ENCODE measurements at places on chromosomes 5 and 9. TPM values are rescaled to one million over a fixed set of nuclear protein-coding genes. Genes with fewer than 3 reads are reported as not detected.

SLCO6A1 gene
- total RNA-seq: not detected

ACER2 gene
- total RNA-seq: 2.9 TPM

MYOZ3 gene
- total RNA-seq: not detected

SH3PXD2B gene
- 0.10 TPM for total RNA-seq

NAIP gene
- 33.5 TPM for total RNA-seq

PDE8B gene
- total RNA-seq: not detected

OTULINL gene
- 47.1 TPM for total RNA-seq

SH3TC2 gene
- 0.69 TPM for total RNA-seq

DNAI1 gene
- total RNA-seq: not detected

CCNO gene
- not detected for total RNA-seq

AP3B1 gene
- total RNA-seq: 44.5 TPM

SYK gene
- 0.81 TPM for total RNA-seq

- no peak overlapping the region for H3K27ac ChIP-seq
- no peaks in the 10 kb centered on the region for H3K4me1 ChIP-seq
- peaks cover 9% of the 10 kb centered on the region for H3K27me3 ChIP-seq
- H3K4me3 ChIP-seq: no peak overlapping the region
- no peaks in the 10 kb centered on the region for H3K36me3 ChIP-seq
- peak; percentile 26 for DNase-seq
These were observed 8.4 kb upstream of the RUSC2 start for GRCh38 chr9:35481347-35481975.

GRCh38 chr5:134125039-134126015, 10.8 kb downstream of the TCF7 start:
- no peaks in the 10 kb centered on the region for H3K27me3 ChIP-seq
- H3K27ac ChIP-seq: peak overlapping the region; percentile 72
- no peak for DNase-seq
- peak overlapping the region; percentile 62 for H3K4me3 ChIP-seq
- H3K4me1 ChIP-seq: peaks cover 100% of the 10 kb centered on the region

GRCh38 chr9:90088856-90089255, 484.0 kb downstream of the GADD45G start:
- H3K27me3 ChIP-seq: no peaks in the 10 kb centered on the region
- no peaks in the 10 kb centered on the region for H3K36me3 ChIP-seq
- H3K27ac ChIP-seq: no peak overlapping the region

DNA sequence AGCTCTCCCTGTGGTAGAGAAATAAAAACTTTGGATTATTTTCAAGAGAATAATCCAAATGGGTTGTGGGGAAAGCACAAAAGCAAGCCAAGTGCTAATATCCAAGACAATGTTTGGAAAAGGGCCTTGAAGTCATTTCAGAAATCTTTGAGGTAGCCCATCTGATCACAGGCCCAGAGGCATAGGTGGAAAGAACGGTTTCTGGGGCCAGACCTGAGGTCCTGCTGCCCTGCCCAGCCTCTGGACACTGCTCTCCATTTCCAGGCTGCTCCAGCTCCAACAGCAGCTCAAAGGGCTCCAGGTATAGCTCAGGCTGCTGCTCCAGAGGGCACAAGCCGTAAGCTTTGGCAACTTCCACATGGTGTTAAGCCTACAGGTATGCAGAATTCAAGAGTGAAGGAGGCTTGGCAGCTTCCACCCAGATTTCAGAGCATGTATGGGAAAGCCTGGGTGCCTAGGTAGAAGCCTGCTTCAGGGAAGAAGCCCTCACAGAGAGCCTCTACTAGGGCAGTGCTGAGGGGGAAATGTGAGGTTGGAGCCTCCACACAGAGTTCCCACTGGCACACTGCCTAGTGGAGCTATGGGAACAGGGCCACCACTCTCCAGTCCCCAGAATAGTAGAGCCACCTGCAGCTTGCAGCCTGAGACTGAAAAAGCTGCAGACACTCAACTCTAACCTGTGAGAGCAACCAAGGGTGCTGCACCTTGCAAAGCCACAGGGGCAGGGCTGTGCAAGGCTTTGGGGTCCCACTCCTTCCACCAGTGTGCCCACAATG, 133.1 kb downstream of the PIK3R1 start:
- H3K27me3 ChIP-seq: no peaks in the 10 kb centered on the region
- H3K4me3 ChIP-seq: no peak overlapping the region
- DNase-seq: no peak
- peaks cover 9% of the 10 kb centered on the region for H3K4me1 ChIP-seq
- no peaks in the 10 kb centered on the region for H3K36me3 ChIP-seq

- no peak for DNase-seq
- no peaks in the 10 kb centered on the region for H3K36me3 ChIP-seq
- H3K4me3 ChIP-seq: no peak overlapping the region
These were observed 19.9 kb upstream of the ADRB2 start for GRCh38 chr5:148806520-148806931.

DNA sequence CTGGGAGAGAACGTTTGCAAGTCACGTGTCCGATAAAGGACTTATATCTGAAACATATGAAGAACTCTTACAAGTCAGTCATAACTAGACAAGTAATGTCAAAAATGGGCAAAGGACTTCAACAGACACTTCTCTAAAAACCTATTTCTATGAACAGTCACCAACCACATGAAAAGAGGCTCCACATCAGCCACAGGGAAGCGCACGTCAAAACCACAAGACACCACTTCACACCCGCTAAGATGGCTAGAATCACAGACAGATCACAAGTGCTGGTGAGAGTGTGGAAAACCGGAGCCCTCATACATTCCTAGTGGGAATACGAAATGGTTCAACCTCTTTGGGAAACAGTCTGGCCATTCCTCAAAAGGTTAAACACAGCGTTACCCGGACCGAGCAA, 11.5 kb upstream of the CARD9 start:
- H3K36me3 ChIP-seq: peaks cover 26% of the 10 kb centered on the region
- no peaks in the 10 kb centered on the region for H3K27me3 ChIP-seq
- no peak for DNase-seq

- no peak for DNase-seq
- no peak overlapping the region for H3K4me3 ChIP-seq
- H3K27me3 ChIP-seq: no peaks in the 10 kb centered on the region
- no peaks in the 10 kb centered on the region for H3K4me1 ChIP-seq
These were observed 134.3 kb downstream of the CDH18 start for GRCh38 chr5:19853616-19854240.

DNA sequence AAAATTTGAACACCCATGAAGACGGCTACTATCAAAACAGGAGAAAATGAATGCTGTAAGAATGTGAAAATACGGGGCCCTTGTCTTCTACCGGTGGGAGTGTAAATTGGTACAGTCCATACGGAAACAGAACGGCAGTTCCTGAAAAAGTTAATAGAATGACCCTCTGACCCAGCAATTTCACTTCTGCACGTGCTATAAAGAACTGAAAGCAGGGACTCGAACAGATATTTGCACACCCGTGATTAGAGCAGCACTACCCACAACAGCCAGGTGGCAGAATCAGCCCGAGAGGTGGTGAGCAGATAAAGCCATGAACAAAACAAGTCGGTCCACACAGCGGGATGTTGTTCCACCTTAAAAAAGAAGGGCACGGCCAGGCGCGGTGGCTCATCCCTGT, 22.6 kb upstream of the SLC12A7 start:
- no peak overlapping the region for H3K4me3 ChIP-seq
- H3K27me3 ChIP-seq: no peaks in the 10 kb centered on the region
- no peaks in the 10 kb centered on the region for H3K4me1 ChIP-seq
- no peak for DNase-seq

GRCh38 chr5:114500756-114501155, 138.9 kb downstream of the KCNN2 start:
- no peaks in the 10 kb centered on the region for H3K36me3 ChIP-seq
- DNase-seq: no peak
- H3K4me1 ChIP-seq: no peaks in the 10 kb centered on the region
- H3K27me3 ChIP-seq: no peaks in the 10 kb centered on the region

GRCh38 chr5:135436951-135437418, 10.2 kb downstream of the DCANP1 start:
- DNase-seq: no peak
- no peaks in the 10 kb centered on the region for H3K4me1 ChIP-seq
- no peak overlapping the region for H3K4me3 ChIP-seq
- no peaks in the 10 kb centered on the region for H3K36me3 ChIP-seq
- H3K27ac ChIP-seq: no peak overlapping the region

DNA sequence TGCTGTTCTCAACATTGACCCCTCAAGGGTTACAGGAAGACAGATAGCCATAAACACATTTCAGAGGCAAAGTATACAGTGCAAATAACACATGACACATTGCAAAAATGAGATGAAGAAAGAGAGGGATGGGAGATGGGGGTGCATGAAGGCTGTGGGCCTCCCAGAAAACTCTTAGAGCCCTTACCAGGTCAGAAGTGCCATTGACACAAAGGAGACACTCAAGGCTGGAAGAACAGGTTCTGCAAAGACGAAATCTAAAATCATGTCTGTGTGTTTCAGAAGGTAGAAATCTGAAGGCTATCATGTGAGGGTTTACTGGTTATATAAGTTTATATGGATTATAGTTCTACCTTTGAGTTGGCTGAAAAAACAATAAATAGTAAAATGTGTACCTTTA, 318.8 kb downstream of the BNC2 start:
- no peak for DNase-seq
- no peaks in the 10 kb centered on the region for H3K4me1 ChIP-seq
- H3K27me3 ChIP-seq: no peaks in the 10 kb centered on the region

GRCh38 chr9:74498621-74499095, 1.5 kb downstream of the RORB start:
- H3K27ac ChIP-seq: no peak overlapping the region
- H3K4me1 ChIP-seq: peaks cover 6% of the 10 kb centered on the region
- H3K36me3 ChIP-seq: no peaks in the 10 kb centered on the region
- H3K4me3 ChIP-seq: no peak overlapping the region
- H3K27me3 ChIP-seq: peaks cover 20% of the 10 kb centered on the region

- H3K4me3 ChIP-seq: no peak overlapping the region
- no peaks in the 10 kb centered on the region for H3K27me3 ChIP-seq
- no peaks in the 10 kb centered on the region for H3K36me3 ChIP-seq
- H3K4me1 ChIP-seq: no peaks in the 10 kb centered on the region
- no peak for DNase-seq
These were observed 558.8 kb downstream of the NR2F1-AS1 start for GRCh38 chr5:93022211-93022610.

DNA sequence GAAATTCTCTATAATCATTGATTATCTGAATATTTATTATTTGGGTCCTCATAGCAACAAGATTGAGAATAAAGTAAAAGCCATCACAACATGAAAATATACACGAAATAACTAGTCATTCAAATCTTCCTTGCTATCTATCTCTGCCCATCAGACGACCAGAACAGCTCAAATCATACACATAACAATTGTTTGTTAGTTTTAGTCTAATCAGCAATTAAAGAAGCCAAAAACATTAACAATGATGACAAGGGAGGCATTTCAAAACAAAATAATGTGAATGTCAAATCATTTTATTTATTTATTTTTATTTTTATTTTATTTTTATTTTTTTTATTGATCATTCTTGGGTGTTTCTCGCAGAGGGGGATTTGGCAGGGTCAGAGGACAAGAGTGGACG, 106.0 kb upstream of the BNC2 start:
- H3K4me3 ChIP-seq: no peak overlapping the region
- no peak overlapping the region for H3K27ac ChIP-seq
- H3K4me1 ChIP-seq: no peaks in the 10 kb centered on the region
- no peaks in the 10 kb centered on the region for H3K27me3 ChIP-seq
- no peaks in the 10 kb centered on the region for H3K36me3 ChIP-seq

DNA sequence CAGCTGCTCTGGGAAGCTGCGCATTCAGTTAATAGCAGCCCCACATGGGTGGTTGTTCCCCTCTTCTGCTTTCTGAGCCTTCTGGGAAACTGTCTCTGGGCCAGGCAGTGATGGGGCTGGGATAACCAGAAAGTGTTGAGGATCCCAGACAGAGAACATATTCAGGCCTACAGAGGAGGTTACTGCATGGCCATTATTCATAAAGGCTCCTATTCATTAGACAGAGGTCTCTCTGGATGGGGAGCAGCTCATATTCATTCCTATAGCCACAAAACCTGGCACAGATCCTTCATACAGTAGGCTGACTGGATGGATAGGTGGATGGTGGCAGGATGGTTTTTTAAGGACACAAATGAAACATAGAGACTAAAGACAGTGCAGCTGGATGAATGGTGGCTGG, 76.3 kb downstream of the HSPA4 start:
- no peaks in the 10 kb centered on the region for H3K4me1 ChIP-seq
- no peak overlapping the region for H3K4me3 ChIP-seq
- no peak for DNase-seq
- no peaks in the 10 kb centered on the region for H3K36me3 ChIP-seq

Data from CD4-positive, CD25-positive, alpha-beta regulatory T cell (primary cell).